ENCODE measurements at places on chromosomes 11 and 22.

DNA sequence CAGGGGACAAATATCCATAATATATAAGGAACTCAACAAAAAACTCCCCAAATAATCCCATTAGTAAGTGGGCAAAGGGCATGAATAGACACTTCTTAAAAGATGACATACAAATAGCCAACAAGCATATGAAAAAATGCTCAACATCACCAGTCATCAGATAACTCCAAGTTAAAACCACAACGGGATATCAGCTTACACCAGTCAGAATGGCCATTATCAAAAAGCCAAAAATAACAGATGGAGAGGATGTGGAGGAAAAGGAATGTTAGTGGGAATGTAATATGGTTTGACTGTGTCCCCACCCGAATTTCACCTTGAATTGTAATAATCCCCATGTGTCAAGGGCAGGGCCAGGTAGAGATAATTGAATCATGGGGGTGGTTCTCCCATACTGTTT, 350.1 kb downstream of the GUCY1A2 start:
- DNase-seq, result no peak

- no peak for DNase-seq
These were observed 125.1 kb upstream of the ZBED5 start for GRCh38 chr11:10982704-10983510.

DNA sequence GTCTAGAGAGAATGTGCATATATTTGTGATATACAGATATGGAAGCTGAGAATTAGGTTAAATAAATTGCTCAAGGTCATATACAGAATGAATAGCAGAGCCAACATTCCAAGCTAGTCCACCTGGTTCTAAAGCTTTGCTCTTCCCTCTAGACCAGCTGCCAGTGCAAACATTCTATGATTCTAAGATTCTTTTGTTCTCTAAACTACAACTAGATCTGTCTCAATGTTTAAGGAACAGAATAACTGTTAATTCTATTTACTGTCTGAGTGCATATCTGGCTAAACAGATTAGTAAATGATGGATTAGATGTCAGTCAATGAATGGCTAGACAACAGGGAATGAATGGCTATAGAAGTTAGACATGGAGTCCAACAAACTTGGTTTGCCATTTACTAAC, 19.6 kb downstream of the KCNE3 start:
- no peak for DNase-seq

GRCh38 chr11:31987118-31988005, 103.5 kb upstream of the RCN1 start:
- DNase-seq, result no peak

- DNase-seq, result no peak
These were observed 10.6 kb downstream of the LRRC55 start for GRCh38 chr11:57192316-57192715.

DNA sequence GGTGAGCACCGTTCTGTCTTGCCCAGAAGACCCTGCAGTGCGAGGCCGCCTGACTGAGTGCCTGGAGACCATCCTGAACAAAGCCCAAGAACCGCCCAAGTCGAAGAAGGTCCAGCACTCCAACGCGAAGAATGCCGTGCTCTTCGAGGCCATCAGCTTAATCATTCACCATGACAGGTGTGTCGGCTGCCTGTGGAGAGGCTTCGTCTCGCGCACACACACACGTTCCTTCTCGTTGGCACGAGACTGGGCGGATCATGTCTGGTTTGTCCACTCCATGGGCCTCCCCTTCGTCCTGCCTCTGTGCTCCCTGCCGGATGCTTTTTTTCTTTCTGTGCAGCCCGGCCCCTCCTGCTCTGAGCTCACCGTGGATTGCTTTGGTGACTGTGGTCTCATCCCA, 51.1 kb downstream of the MUC6 start:
- no peak for DNase-seq

Data from stimulated activated CD8-positive, alpha-beta memory T cell treated with anti-CD3 and anti-CD28 coated beads, Interleukin-15, amount 100 ng/mL, for 24 hours (primary cell).